Epithelial cell of alveolus of lung (primary cell): ENCODE measurements at places on chromosomes 12 and 14. TPM values are rescaled to one million over a fixed set of nuclear protein-coding genes. Genes with fewer than 3 reads are reported as not detected.

The TMTC2 gene
- total RNA-seq = 3.0 and 6.6 TPM in 2 replicates

The SLCO1A2 gene
- not detected in 2 replicates for total RNA-seq

The DTX3 gene
- 21.2 and 22.9 TPM in 2 replicates for total RNA-seq

The CPNE6 gene
- not detected in 2 replicates for total RNA-seq

The ZC2HC1C gene
- 0.39 and 3.8 TPM in 2 replicates for total RNA-seq

The LMNTD1 gene
- not detected in 2 replicates for total RNA-seq

The VRTN gene
- total RNA-seq = not detected in 2 replicates

The DPF3 gene
- 1.2 and 4.5 TPM in 2 replicates for total RNA-seq

The OXA1L gene
- total RNA-seq = 87.8 and 132 TPM in 2 replicates

The ACIN1 gene
- 53.3 and 99.1 TPM in 2 replicates for total RNA-seq

The SRRM4 gene
- total RNA-seq = not detected in 2 replicates

The SELPLG gene
- total RNA-seq = 0.26 and 2.2 TPM in 2 replicates

The GNPTAB gene
- 19.2 and 21.1 TPM in 2 replicates for total RNA-seq

The PLCZ1 gene
- total RNA-seq = not detected in 2 replicates

The PMCH gene
- total RNA-seq = not detected in 2 replicates

The KRT73 gene
- not detected in 2 replicates for total RNA-seq

The FAM186B gene
- total RNA-seq = under 0.01 and 0.32 TPM in 2 replicates

The CCDC175 gene
- not detected in 2 replicates for total RNA-seq

The DPPA3 gene
- total RNA-seq = not detected in 2 replicates

The TMBIM4 gene
- 69.7 and 77.4 TPM in 2 replicates for total RNA-seq

The ANO4 gene
- total RNA-seq = 4.0 and 5.8 TPM in 2 replicates

The RD3L gene
- not detected in 2 replicates for total RNA-seq

The HOMEZ gene
- total RNA-seq = 9.1 and 16.4 TPM in 2 replicates

The ASCL1 gene
- not detected in 2 replicates for total RNA-seq

The CHGA gene
- not detected in 2 replicates for total RNA-seq

The ETFBKMT gene
- 1.9 and 2.3 TPM in 2 replicates for total RNA-seq

The DHRS2 gene
- total RNA-seq = under 0.01 TPM in 1 of 2 replicates, not detected in the other
